Stimulated activated CD4-positive, alpha-beta T cell treated with anti-CD3 and anti-CD28 coated beads, TNF-alpha, amount 100 ng/mL, for 1 hour (primary cell): ENCODE measurements at places on chromosomes 3 and 15.

DNA sequence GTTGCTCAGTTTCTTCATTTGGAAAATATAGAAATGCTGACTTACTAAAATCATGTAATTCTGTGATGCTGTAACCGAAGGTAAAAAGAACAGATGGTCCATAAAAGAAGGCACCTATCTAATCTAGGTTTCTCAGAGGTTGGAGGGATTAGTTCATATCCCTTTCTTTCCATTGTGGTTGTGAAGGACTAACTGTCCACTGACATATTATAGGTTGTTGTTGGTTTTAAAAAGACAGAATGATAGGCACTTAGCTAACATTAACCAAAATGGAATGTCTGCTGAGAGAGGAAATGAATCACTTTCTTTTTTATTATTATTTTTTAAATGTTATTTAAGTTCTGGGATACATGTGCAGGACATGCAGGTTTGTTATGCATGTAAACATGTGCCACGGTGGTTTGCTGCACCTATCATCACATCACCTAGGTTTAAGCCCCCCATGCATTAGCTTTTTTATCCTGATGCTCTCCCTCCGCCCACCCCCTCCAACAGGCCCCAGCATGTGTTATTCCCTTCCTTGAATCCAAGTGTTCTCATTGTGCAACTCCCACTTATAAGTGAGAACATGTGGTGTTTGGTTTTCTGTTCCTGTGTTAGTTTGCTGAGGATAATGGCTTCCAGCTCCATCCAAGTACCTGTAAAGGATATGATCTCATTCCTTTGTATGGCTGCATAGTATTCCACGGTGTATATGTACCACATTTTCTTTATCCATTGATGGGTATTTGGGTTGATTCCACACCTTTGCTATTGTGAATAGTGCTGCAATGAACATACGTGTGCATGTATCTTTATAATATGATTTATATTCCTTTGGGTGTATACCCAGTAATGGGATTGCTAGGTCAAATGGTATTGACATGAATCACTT is 45.8 kb downstream of the ALDH1A2 start:
- no peak for DNase-seq

DNA sequence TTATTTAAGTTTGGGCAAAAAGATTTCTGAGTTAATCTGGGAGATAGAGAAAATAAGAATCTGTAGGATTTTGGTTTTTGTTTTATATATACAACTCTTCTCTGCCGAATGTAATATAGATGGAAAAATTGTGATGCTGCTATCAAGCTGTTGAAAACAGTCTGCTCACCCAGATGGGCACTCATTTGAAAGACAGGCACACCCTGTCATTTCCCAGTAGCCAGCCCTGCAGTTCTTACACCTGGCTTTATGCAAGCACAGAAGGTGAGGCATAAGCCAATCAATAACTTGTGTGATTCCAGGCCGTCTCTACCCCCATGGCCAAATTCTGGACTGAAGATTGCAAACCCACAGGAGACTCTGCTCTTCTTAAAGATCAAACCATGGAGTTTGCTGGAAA is 27.1 kb upstream of the PTX3 start:
- no peak for DNase-seq

DNA sequence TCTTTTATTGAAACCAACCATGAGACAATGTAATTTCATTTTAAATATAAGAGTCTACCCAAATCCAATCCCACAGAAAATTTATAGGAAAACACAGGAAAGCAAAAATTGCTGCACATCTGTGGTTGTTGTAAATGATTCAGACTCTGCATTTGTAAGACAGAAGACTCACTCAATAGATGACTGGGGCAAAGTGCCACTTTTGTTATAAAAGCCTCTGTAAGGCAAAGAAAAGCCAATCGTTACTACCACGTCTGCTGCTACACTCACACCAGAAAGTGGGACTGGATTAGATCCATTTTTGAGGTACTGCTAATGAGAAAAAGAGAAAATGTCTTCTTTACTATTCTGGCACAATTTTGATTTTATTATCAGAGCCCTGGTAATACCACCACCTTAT is 74.9 kb downstream of the SEMA6D start:
- no peak for DNase-seq

GRCh38 chr15:65221697-65222096 is 10.4 kb upstream of the CILP start:
- DNase-seq, result no peak

GRCh38 chr15:27454281-27455075 is 483.5 kb downstream of the GABRG3 start:
- no peak for DNase-seq

DNA sequence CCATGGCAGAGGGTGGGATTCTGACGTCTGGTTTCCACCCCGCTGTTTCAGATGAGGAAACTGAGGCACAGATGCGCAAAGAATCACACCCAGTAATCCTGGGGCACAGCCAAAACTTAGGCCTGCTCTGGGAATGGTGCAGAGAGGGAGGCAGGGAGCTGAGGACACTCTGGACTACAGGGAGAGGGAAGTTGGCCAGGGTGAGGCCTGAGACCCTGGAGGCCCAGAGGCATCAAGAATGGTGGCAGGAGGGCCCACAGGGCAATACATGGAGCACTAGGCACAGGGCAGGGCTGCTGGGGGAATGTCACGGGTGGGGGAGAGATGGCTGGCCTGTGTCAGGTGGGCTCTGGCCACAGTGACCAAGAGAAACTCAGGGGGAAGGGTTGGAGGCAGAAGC is 63.6 kb downstream of the TLE3 start:
- no peak for DNase-seq

DNA sequence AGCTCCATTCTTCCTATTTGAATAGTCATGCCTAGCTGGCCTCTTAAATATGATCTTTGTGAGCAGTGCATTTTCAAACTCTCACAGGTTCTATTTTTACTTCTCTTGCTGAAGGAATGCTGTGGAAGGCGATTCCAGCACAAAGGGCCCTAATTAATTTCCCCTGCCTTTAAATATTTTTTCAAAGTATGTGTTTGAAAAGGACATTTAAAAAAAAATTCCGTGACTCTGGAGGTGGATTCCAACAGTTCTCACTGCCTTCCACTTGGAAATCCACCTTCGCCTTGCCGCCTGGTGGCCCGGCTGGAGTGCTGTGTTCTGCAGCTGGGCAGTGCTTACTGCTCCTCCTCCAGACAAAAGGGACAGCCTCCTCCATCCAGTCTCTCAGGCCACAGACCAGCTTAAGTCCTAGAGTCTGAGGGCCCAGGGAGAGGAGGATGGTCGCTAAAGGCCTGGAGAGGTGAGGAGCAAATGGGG is 61.5 kb upstream of the CORO2B start:
- DNase-seq, result no peak

DNA sequence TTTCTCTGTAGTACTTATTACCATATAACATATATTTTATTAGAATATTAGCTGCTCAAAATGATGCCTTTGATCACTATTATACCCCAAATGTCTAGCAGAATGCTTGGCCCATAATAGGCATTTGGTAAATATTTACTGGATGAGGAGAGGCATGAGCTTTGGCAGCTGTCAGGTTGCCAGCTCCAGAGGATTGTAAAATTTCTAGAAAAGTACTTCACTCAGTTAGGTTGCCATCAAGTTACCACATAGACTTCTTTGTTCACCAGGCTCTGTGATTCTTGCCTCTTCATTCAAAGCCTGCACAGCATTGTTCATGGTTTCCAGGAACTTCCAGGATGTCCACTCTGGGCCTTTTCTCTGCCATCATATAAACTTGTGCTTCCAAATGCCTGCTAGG is 582.8 kb downstream of the PDCD6IP start:
- DNase-seq, result no peak

DNA sequence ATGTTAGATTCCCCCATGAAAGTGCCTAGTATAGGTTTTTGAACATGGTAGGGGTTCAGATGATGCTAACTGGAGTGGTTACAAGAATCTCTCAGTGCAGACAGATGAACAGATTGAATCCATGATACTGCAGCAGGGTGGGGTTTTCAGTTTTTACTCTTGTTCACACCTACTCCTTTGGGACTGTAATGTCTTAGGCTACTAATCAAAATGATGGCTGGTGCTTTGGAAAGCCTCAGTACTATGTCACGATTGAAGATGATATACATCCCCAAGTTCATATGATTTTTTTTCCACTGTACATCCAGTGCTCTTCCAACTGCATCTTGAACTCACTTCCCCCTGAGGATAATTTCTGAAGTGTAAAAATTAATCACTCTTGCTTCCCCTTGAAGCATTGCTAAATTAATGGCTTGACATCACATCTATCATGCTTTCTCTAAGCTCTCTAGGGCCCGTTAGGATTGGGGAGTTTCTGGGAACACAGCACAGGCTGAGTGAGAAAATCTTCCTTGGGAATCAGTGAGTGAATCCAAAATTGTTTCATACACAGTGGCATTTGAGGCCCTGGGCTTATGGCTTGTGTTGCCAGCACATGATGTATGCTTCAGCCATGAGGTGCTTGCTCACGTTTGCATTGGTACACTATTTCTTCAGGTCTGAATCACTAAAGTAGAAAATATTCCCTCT is 115.0 kb upstream of the TPRG1 start:
- DNase-seq, result no peak

DNA sequence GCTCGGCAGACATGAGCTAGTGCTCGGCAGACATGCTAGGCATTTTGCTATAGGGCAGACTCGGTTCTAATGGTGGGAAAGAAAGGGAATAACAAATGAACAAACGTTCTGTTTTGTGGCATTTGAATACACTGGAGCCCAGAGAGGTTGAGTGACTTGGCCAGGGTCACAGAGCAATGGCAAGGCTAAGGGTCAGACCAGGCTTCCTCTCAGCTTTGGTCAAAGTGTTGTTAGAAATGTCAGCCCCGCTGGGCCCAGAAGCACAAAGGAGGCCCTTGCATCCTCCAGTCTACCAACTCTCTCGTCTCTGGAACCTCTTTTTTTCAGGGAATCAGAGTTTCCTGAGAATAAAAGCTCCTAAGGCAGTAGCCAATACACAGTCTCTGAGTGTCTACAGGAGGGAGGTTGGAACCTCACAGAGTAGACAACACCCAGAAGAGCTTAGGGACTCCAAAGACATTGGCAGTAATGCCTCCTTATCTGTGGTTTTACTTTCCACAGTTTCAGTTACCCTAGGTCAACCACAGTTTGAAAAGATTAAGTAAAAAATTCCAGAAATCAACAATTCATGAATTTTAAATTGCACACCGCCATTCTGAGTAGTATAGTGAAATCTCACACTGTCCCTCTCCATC is 47.3 kb downstream of the SSUH2 start:
- no peak for DNase-seq

DNA sequence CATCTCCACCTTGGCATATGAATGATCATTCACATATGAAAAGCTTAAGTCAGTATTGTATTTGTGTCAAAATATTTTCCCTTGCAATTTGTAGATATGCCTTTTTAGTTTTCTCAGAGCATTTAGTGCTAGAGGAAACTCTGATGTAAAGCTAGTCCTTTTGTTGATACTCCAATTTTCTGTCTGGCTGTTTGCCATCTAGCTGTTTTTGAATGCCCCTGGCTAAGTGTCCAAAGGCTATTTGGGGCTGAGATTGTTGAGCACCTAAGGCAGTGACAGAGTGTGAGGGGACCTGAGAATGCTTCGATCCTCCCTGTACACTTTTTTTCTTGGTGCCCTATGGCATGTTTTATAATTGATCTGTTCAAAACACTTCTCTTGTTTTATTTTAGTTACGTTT is 3.1 kb downstream of the SLC51B start:
- DNase-seq, result no peak

- DNase-seq, result no peak
Observed at GRCh38 chr3:116569611-116570010, 124.3 kb upstream of the LSAMP start.

GRCh38 chr3:178297740-178298139 is 238.5 kb upstream of the KCNMB2 start:
- no peak for DNase-seq

GRCh38 chr3:144590854-144591253 is 619.2 kb downstream of the DIPK2A start:
- no peak for DNase-seq

DNA sequence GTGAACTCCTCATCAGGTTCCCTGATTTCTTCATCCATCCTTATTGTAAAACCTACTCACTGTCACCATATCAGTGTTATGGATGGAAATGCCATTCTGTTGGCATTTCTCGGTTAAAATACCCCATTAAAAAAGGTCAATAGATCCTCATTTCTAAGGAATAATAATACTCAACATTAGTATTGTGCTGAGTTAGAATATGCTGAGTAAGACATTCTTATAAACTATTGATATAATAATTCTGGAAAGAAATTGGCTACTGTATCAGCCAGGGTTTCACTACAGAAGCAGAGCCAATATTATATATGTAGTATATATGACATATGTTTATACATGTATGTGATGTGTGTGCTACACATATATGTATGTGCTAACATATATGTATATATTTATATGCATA is 95.4 kb upstream of the KCNH8 start:
- no peak for DNase-seq

DNA sequence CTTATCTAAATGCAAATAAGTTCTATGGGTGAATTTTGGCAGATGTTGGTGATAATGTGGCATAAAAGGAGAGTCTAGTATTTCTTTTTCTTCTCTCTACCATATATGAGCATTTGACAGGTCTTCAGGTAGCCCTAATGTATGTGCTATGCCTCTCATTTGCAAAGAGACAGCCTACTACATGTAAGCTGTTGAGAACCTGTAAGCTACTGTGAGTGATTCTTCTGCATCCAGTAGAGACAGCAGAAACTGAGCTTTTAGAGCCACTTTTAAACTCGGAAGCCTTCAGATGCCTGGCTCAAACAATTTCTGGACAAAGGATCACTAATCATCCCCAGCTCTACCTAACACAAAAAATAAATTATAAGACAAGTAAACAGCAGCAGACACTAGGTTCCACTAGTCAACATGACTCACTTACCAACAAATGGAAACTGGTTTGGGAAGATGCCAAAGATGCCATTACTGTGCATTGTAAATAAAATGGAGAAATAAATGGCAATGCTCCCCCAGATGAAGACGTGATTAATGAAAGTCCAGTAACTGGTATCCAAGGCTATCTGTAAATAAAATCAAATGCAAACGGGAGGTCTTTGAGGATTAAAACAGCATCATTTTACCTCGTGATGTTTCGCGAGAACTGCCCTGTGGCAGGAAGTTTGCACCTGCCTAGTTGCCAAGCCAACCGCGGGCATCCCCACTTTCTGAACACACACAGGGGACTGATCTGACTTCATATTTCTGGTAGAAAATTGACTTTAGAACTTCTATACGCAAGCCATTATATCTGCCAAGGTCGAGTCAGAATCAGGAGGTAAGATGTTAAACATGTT is 245.3 kb downstream of the DTWD1 start:
- no peak for DNase-seq

GRCh38 chr3:188178293-188178936 is 24.5 kb downstream of the LPP start:
- no peak for DNase-seq

- no peak for DNase-seq
Observed at GRCh38 chr3:39408493-39409372, 2.2 kb downstream of the RPSA start.

- DNase-seq, result no peak
Observed at GRCh38 chr3:37494216-37494615, 319.8 kb upstream of the LRRFIP2 start.

- no peak for DNase-seq
Observed at GRCh38 chr15:53251523-53251922, 461.4 kb upstream of the ONECUT1 start.
